Glutamatergic neuron (in vitro differentiated cells): ENCODE measurements at places on chromosomes 13 and 19.
A peak's percentile ranks its signal among the peaks of the same experiment; 100 is the strongest.

DNA sequence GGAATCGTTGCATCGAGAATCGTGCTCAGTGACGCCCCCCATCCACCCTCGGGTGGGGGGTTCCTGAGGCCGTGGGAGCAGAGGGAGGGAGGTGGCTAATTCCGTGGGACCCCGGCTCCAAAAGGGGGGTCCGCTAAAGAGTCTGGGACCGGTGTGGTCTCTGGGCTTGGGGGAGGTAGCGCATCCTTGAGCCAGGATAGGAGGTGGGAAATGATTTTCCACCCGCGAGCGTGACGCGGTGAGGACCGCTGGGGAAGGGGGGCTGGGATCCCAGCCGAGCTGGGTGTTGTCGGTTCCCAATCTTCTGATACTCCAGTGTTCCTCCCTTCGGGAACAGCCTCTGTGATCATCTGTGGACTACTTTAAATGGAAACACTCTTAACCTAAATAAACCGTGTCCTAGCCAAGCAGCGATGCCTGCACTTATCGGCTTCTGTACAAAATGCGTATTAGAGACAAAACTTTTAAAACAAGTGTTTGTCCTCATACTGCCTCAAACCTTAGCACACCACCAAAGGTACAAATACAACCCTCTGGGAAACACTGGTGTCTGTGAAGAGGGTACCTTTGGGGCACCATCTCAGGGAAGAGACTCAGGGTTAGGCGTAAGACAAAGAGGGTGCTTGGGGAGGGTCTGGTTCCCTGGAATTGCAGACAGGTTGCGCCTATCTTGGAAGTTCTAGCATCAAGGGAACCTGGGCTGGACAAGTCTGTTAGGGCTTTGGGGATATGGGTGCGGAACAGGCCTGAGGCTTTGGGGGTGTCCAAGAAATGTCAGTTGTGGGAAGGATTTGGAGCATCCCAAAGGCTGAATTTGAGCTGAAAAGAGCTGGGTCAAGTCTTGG is 16.0 kb downstream of the KCNC3 start:
- no peak for DNase-seq

DNA sequence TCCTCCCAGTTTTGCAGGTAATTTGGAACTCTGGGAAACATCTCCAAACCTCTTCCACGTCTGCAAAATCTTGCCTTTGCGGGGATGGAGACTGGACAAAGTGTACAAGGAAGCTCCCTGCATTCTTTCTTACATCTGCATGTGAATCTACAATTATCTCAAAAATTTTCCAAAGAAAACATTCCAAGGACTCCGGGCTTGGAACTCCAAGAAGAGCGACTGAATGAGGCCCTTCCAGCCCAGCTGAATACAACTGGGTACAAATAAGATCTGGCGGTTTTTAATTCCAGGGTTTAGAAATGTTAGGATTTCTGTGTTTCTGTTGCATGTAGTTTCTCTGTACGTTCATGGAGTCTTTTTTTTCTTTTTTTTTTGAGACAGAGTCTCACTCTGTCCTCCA is 28.5 kb downstream of the EXOC3L2 start:
- no peak for DNase-seq

- peak; percentile 91 for DNase-seq
These were observed at the start of gene KATNAL1 for GRCh38 chr13:30307194-30307970. TSS of gene KATNAL1 (minus strand) at chr13:30307551. CDS start at chr13:30283777, 23,774 bp downstream.

DNA sequence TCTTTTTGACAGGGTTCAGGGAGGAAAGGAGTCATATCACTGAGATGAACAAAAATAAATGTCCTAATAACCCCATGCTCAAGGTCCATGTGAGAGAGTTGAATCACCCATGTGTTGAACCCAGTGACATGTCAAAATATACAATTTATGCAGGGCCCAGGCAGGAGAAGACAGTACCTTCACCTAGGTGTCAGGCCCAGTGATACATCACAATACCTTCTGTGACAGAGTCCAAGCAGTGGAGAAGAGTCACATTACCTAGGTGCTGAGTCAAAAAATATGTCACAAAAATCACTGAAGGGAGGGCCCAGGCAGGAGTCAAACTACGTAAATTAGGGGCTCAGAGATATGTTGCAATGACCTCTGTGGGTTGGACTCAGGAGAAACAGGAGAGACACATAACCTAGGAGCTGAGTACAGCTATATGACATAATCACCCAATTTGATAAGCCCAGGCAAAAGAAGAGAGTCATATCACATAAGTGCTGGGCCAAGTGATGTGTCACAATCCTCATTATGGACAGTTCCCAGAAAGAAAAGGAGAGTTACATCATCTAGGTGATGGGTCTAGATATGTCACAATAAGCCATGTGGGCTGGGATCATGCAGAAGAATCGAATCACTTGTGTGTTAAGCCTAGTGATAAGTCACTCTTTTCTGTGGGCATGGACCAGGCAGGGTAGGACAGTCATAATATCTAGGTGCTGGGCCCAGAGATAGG is 13.8 kb upstream of the ZNF724 start:
- no peak for DNase-seq

- DNase-seq, result no peak
These were observed 1.6 kb downstream of the MAP2K7 start for GRCh38 chr19:7905268-7905667.

- no peak for DNase-seq
These were observed 19.1 kb upstream of the TEX101 start for GRCh38 chr19:43395561-43395960.

- DNase-seq, result no peak
These were observed 215.5 kb upstream of the HTR2A start for GRCh38 chr13:47112205-47112902.

DNA sequence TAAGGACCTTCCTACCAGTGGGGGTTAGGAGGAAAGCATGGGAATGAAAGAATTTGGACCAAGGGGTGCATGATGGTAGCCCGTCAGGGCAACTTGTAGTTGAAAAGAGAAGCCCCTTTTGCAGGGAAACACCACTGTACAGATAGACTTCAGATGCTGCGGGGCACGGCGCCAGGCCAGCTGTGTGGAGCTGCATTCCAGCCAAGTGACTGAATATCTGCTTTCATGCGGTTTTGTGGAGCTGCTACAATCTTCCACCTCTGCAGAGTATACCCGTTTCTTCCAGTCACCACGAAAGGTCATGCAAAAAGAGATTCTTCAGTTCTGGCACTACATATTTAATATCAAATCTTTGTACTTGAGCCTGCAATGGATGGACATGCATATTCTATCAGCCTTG is 104.7 kb downstream of the RGCC start:
- no peak for DNase-seq

DNA sequence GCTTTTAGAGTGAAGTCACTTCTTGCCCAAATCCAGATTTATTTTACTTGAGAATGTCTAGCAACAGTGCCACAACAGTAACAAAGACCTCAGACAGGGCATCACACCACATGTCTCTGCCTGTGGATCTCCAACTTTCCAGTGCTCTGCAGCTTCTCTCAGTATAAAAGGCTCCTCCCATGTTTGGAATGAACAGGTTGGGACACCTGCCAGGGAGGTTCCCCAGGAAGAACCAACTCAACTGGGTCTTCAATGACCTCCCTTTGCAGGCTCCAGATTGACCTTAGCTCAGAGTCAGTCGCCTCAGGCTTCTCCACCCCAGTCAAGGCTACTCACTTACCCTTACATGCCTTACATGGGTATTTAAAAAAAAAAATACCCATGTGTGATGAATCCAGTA is 3.4 kb downstream of the ZNF823 start:
- no peak for DNase-seq

DNA sequence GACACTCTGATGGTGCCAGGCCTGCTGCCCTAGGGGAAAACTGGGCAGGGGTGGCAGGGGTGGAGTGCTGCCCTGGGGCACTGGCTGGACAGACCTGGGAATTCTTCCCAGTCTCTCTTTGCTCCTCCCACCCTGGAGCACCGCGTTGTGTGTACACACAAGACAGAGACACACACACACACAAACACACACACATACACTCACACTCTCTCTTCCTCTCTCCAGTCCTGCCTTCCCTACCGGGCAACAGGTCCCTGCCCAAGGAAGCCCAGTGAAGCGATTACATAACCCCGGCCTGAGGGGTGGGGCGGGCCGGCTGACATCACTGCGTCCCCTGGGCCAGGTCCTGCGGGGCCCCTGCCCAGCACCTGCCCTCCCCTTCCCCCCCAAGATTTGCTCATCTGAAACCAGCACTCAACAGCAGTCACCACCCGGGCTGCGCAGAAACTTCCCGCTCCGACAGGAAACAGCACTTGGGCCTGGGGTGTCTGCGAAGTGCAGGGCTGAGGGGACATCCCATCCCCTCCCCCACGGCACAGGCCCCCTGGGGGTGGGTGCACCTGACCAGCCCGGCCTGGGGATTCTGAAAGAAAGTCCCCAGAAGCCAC is 1.2 kb downstream of the MKNK2 start:
- peak; percentile 68 for DNase-seq

GRCh38 chr13:99968521-99969452 is 2.8 kb downstream of the ZIC5 start:
- DNase-seq, result no peak

GRCh38 chr13:98273067-98273823 is 96.2 kb upstream of the RNF113B start:
- no peak for DNase-seq

DNA sequence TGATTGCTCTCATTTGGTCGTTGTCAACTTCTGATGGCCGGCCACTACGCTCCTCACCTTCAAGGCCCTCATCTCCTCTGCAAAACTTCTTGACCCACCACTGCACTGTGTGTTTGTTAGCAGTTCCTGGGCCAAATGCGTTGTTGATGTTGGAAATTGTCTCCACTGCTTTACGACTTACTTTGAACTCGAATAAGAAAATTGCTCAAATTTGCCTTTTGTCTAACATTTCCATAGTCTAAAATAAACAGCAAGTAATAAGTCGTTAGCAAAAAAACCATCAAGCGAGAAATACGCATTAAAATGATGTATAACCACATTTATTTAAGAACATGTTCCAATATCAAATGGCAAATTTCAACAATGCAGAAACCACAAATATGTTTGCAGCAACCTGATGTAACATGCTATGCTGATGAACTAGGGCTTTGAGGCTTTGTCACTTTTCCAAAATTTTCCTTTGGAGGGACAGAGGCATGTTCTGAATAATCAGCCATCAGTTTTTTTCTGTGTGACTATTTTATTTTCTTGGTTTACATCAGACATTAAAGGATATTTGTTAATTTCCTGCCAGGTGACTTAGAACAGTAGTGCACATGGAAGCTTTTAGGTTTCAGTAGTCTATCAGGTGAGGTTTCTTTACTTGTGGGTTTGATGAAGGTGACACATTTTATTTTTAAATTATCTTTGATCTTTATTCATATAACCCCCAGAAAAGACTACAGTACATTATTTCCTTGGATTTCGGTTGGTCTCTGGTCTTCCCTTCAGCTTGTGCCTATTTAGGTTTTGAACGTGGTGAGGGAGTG is 74.7 kb upstream of the TEX29 start:
- no peak for DNase-seq

DNA sequence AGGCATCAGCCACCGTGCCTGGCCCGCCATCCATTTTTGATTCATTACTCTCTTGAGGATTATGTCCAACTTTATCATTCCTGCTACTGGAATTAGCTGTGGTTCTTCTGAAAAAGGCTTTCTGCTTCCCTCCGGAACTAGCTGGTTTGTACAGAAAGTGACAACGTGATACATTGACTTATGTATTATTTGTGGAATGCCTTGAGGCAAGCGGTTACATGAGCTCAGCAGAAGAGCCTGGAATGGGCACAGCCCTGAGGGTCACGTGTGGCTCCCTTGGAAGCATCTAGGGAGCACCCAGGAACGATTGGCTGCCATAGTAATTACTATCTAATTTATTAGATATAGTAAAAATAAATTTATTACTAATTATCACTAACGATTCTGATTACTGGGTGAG is 14.4 kb upstream of the RETN start:
- no peak for DNase-seq

GRCh38 chr19:46480415-46480814 is 9.1 kb upstream of the PNMA8A start:
- DNase-seq, result no peak

GRCh38 chr13:20521364-20522115 is 4.1 kb downstream of the CRYL1 start:
- no peak for DNase-seq

DNA sequence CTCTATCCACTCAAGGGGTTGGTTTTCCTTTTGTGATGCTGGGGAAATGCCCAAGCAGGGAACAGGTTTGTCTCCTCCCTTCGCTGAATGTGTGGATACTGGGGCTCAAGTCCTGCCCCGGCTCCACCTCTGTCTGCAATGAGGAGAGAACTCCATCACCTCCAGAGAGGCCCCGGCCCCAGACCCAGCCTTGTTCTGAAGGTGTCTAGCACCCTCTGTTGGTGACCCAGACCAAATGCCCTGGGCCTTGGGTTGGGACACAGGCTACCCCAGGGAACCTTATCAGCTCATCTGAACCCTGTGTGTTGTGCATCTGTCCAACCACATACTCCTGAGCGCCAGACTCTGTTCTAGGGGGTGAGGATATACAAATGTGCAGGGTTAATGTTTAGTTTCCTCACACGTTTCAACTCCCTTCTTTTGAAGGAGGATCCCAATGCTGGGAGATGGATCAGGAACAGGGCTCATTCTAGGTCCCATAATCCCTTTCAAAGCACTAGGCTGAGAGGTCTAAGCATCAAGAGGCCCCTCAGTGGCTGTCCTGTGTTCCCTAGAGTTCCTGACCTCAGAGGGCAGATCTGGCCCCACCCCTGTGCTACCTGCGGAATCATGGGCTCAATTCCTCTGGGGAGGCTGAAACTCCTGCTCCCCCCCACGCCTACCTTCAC is 112.5 kb upstream of the SLC7A1 start:
- DNase-seq, result peak; percentile 46

GRCh38 chr13:113430378-113431110 is 22.7 kb downstream of the ADPRHL1 start:
- DNase-seq, result no peak

- no peak for DNase-seq
These were observed 19.8 kb upstream of the GNA15 start for GRCh38 chr19:3115916-3116602.

GRCh38 chr19:4446704-4447200 is 10.8 kb downstream of the UBXN6 start:
- DNase-seq, result no peak

DNA sequence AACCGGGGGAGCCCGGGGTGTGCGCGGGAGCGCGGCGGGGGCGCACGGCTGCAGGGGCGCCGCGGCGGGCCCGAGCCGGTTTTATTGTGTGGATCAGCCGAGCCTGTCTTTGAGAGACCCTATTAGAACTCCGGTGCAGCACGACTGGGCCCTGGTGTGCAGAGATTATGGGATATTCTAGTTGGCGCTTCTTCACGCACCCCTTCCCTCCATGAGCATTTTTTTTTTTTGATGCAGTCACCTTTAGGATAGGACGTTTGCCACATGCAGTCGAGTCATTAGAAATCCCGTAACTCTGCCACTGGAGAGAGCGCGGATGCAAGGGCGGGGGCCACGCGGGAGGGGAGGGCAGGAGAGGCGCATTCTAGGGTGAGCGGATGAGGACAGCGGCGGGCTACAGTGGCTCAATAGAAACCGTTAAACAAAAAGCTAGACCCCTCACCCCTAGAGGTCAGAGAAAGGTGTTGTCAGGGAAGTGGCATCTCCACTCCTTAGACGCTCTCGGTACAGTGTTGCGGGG is 3.7 kb downstream of the FGF9 start:
- DNase-seq, result peak; percentile 58

DNA sequence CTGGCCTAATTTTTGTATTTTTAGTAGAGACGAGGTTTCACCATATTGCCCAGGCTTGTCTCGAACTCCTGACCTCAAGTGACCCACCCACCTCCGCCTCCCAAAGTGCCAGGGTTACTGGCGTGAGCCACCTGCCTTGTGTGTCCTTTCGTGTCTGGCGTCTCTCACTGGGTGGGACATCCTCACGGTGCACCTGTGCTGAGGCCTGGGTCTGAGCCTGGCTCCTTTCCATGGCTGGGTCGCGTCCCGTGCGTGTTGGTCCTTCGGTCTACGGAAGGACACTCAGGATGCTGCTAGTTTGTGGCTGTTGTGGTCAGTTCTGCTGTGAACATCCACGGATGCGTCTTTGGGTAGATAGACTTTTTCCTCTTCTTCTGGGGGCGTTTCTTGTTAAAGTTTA is 19.6 kb downstream of the PIAS4 start:
- DNase-seq, result no peak
